ENCODE measurements at places on chromosomes 3 and 15.

DNA sequence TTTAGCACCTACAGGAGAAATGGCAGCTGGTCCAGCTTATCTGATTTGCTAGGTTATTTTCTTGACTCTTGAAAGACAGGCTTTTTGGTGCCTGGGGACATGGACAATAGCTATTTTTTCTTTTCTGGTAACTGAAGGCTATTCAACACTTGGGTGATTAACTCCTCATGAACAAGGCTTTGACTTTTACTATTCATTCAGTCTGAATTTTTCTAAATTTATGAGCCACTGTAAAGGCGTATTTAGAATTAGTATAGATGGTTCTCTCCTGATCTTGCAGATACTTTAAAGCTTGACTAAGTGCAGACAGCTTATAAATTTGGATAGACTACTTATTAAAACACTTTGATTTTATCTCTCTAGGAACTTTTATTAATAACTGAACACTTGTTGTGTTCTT is 18.4 kb upstream of the GFM1 start:
- DNase-seq = no peak

DNA sequence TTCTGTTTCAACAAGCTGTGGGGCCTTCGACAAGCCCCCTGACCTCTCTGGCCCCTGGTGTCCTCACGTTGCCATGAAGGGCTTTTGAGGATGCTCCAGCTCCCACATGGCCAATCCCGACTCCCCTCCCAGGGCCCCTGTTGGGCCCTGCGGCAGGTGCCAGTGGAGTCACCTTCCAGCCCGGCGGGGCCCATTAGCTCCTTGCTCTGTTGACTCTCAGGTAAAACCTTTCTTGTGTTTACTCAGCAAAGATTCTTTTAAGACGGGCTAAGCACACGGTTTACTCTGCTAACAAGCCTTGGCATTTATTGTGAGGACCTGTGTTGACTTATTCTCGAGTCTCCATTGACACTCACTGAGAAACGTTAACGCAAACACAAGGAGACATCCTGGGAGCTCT is 15.0 kb downstream of the RPLP1 start:
- DNase-seq = no peak

DNA sequence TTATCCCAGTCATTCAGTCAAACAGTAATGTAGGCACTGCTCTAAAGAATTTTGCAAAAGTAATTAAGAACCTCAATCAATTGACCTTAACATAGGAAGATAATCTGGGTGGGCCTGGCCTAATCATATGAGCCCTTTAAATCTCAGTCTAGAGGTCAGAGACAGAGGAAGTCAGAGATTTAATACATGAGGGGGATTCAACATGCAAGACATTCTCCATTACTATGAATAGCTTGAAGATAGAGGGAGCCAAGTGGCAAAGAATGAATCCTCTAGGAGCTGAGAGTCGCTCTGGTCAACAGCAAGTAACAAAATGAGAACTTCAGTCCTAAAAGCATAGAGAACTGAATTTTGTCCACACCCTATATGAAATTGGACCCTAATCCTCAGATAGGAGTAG is 39.0 kb upstream of the MBNL1 start:
- DNase-seq = no peak

- no peak for DNase-seq
Observed at GRCh38 chr3:23575697-23576096, 230.1 kb upstream of the UBE2E1 start.

GRCh38 chr3:5035113-5035512 is 55.9 kb downstream of the BHLHE40 start:
- DNase-seq = no peak

DNA sequence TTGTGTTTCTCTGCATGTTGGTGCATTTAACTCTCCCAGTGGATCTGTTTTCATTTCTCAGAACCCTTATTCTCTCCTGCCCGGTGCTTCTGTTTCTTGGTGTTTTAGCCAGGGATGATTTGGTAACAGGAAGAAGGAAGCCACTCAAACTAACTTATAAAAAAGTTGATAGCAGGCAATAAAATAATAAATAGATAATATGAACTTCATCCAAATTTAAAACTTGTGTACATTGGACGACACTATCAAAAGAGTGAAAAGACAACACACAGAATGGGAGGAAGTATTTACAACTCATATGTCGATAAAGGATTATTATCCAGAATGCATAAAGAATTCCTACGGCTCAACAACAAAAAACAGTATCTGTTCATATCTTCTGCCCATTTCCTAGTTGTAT is 37.3 kb upstream of the CHRNA7 start:
- no peak for DNase-seq

DNA sequence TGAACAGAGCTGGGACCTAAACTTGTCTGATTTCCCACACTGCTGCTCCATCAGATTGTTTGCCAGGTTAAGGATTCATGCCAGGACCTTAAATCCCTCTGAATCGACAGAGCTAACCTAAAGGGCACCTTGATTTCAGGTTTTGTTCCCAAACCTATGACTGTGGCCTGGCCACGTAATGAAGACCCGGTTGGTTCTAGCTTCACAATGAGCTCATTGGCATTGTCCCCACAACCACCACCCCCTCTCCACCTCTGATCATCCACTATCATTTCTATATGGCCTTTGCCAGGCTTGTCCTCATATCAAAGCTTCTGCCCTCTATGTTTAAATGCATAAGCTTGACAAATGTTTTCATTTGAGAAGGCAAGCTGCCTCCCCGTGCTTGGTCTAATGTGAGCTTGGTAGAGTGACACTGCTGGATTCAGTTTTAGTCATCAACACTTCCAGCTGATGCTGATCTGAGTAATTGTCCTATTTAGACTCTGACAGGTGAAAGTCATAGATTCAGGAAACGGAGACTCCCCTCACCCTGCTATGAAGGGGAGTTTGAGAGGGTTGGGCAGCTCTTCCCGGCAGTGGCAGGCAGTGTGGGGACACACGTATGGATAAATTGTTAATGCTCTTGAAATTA is 407.1 kb upstream of the CFAP20DC start:
- no peak for DNase-seq

DNA sequence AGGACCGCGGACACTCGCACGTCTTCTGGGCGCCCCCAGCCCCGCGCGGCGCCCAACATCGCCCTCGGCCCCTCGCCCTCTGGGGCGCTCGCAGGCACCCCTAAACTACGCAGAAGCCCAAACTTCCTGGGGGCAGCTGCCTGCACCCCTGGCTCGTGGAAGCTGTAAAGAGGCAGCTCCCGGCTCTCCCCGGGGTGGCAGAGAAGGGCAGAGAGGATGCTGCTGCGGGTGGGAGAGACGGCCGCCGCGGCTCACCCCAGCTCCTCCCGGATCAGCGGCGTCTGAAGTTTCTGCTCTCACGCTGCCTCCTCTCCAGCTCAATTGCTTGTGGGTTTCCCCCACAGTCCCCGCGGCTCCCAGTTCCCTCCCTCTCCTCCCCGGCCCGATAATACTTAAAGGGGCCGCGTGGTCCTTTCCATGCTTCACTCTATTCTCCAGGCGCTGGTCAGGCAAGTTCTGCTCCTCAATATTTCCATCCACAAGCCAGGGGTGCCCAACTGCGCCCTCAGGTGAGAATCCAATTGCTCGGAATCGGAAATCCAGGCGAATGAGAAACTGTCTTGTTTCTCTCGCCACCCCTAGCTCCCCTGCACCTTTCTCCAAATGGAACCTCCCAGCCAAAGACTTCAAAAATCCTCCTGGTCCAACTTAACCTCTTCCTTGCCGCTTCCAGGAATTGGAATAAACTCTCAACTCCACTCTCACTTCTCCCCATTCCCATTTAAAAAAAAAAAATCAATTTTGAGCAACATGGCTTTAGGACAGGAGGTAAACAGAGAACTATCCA is 748.5 kb downstream of the ROBO1 start:
- DNase-seq = no peak

DNA sequence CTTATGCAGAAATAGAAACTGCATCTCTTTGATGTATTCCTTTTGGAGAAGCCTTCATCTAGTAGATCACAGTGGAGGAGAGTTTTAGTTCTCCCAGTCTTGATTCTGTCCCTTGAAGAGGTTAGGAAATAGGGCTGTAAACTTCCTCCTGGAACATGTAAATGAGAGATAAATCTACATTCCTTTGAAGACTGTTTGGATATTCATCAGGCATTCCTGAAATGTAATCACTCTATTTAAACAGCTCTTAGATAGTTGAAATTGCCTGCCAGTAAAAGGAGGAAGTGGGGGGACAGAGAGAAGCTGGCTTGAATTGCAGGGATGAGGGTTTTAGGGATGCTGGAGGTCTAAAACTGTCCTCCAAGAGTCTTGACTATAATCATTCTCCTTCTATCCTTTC is 254.3 kb upstream of the LRRC3B start:
- no peak for DNase-seq

GRCh38 chr3:139491966-139492365 is 15.7 kb upstream of the RBP2 start:
- no peak for DNase-seq

DNA sequence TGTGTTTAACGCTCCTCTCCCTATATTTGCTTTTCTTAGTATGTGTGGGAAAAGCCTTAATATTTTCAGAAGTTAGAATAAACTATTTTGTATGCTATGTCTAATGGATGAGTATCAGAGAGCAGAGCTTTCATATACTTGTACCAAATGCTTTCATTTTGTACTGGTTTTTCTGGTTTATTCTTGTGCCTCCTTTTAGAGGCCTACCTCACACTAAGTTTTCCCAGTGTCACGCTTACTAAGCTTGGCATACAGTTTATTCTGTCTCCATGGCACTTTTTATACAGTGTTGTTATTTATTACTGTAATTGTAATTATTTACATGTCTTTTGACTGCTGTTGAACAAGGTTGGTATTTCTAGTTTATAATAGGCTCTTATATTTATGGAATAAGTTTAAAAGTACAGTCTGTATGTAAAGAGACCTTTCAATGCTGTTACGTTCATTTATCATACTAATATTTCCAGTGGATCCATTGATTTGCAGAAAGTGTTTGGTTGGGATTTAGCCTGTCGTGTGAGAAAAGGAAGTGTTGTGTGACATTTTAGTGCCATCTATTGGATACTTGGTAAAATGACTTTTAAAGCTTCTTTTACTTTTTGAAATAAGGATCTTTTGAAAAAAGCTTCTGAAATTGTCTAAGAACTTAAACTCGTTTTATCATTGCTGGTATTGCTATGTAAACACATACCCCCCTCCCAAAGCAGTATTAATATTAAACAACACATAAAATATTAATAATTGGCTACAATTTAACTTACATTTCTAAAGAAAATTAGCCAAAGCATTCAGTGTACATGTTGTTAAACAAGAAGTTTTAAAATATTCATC is 5.2 kb upstream of the EBLN2 start:
- DNase-seq = no peak

- no peak for DNase-seq
Observed at GRCh38 chr3:171704002-171704401, 106.3 kb downstream of the PLD1 start.

- DNase-seq = no peak
Observed at GRCh38 chr3:177150970-177151627, 46.2 kb downstream of the TBL1XR1 start.

GRCh38 chr3:65231544-65231943 is 543.7 kb upstream of the ADAMTS9 start:
- no peak for DNase-seq

- DNase-seq = no peak
Observed at GRCh38 chr15:29568840-29569532, 253.3 kb downstream of the TJP1 start.

- no peak for DNase-seq
Observed at GRCh38 chr3:17050071-17050470, 165.3 kb downstream of the PLCL2 start.

DNA sequence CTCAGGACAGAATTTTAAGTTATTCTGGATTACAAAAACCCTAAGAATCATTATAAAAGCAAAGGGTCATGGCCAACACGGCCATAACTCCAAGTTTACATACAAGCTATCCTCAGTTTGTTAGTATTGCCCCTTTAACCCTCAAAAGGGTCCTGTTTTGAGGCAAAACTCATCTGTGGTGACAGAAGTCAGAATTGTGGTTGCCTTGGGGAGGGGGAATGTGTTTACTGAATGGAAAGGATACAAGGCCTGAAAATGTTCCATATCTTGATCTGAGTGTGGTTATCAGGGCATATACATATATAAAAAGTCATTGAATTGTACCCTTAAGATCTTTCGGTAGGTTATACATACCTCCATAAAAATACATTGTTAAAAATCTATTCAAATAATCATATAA is 2.1 kb downstream of the SFMBT1 start:
- DNase-seq = no peak

- no peak for DNase-seq
Observed at GRCh38 chr3:111333642-111334041, 208.4 kb upstream of the CD96 start.

- no peak for DNase-seq
Observed at GRCh38 chr3:70979983-70980645, 603.4 kb downstream of the FOXP1 start.

DNA sequence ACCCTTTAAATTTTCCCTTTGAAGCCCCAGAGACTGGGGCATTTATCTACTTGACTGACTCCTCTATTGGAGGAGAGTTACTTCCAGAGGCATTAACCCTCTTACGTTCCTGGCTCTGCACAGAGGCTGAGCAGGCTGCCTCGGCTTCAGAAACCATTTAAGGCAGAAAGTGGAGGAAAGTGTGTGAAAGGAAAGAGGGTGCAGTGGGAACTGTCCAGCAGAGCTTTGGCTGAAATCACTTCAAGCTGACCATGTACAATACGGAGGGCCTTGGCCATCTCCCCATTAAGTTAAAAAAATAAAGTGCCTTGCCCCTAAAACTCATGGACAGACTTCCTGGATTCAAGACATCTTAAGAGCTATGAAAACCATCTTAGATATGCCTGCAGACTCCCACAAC is 238.7 kb downstream of the SV2B start:
- DNase-seq = no peak

DNA sequence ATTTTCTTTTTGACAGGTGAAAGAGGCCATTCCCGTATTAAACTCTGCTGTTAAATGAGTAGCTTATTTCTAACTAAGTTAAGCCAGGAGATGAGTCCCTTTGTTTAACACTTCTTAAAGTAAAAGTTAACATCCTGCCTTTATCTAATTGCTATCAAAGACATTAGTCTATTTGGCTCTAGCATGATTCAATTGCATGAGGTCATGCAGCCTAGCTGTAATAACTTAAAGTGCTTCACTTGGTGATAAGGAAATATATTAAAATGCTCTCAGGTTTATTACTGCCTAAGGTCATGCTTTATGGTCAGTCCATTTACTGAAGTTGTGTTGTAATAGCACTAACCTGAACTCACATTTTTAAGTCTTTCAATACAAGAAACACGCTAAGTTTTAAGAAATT is 82.3 kb upstream of the MLF1 start:
- no peak for DNase-seq

DNA sequence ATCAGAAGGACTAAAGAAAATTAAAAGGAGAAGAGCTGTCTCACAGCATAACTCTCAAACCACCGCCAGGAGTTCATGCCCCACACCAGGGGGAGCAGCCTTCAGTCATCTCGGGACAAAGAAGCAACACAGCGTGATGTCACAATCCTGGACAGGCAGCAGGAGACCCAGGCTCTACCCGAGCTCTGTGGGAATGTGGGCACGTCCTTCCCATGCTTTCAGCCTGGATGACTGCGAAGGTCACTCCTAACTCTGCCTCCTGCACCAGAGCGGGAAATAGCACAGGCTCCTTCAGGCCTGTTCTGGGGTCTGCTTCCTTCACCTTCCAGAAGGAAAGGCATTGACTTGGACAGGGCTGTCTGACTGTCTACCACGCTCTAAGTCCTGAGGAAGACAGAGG is 31.3 kb downstream of the NOX5 start:
- DNase-seq = no peak

All from activated CD8-positive, alpha-beta memory T cell treated with anti-CD3 and anti-CD28 coated beads for 4 hours (primary cell).